ENCODE measurements at places on chromosomes 7 and 10.

GRCh38 chr7:103418241-103418640, 27.8 kb downstream of the SLC26A5 start:
- no peak for DNase-seq

- DNase-seq: no peak
These were observed 336.0 kb upstream of the GALNT17 start for GRCh38 chr7:70795948-70796347.

DNA sequence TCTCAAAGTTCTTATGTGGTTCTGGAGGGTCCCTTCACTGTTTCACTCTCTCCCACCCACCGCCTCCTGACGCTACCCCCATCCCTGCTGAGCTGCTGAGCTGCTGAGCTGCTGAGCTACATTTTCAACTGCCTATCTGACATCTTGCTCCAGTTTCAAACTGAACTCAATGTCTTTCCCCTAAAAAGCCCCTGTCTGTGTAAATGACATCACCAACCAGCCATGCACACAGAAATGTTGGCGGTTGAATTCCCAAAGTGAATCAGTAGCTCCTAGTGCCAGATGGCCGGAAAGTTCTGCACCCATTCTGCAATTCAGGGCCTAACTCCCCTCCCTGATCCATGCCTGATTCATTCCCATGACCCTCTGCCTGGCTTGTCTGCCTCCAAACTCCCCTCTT, 71.2 kb downstream of the WNT2 start:
- no peak for DNase-seq

DNA sequence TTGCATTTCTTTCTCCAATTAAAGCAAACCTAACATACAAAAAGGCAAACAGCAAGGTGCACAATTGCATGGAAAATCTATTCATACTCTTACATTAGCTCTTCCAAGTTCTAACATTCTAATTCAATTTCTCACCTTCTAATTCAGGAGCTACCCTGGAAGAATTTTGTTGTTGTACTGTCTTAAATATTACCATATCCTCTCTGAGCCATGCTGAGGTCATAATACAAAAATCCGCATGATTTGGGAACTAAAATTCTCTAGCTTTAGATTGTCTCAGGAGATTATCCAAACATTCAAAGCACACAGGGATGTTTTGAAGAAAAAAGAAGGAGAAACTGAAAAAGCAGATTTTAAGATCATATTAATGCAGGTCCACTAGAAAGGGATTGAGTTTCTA, 229.9 kb downstream of the KIAA1217 start:
- DNase-seq: no peak

- DNase-seq: no peak
These were observed 20.3 kb downstream of the CALHM2 start for GRCh38 chr10:103431902-103432301.

- peak; percentile 66 for DNase-seq
These were observed 113.2 kb upstream of the DGKB start for GRCh38 chr7:15015545-15016314.

All from RKO (cell line).